ENCODE measurements at places on chromosomes 5 and 9.

GRCh38 chr5:115838885-115839518 is 2.4 kb downstream of the ATG12 start:
- DNase-seq = peak; percentile 7

DNA sequence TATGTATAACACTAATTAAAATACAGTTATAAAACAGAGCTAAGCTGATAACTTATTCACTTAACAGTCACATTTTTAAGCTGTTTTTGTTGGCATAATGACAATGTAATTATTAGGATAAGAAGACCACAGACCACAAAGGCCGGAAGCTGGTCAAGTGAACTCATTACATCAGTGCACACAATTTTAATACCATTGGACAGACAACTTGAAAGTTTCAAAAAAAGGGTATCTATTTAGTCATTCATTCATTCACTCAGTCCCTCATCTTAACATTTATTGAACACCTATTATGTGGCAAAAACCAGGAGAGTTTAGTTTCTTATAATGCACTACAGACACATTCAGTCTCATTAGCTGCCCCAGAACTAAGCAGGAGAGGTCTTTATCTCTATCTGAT is 11.6 kb downstream of the ERP44 start:
- no peak for DNase-seq

DNA sequence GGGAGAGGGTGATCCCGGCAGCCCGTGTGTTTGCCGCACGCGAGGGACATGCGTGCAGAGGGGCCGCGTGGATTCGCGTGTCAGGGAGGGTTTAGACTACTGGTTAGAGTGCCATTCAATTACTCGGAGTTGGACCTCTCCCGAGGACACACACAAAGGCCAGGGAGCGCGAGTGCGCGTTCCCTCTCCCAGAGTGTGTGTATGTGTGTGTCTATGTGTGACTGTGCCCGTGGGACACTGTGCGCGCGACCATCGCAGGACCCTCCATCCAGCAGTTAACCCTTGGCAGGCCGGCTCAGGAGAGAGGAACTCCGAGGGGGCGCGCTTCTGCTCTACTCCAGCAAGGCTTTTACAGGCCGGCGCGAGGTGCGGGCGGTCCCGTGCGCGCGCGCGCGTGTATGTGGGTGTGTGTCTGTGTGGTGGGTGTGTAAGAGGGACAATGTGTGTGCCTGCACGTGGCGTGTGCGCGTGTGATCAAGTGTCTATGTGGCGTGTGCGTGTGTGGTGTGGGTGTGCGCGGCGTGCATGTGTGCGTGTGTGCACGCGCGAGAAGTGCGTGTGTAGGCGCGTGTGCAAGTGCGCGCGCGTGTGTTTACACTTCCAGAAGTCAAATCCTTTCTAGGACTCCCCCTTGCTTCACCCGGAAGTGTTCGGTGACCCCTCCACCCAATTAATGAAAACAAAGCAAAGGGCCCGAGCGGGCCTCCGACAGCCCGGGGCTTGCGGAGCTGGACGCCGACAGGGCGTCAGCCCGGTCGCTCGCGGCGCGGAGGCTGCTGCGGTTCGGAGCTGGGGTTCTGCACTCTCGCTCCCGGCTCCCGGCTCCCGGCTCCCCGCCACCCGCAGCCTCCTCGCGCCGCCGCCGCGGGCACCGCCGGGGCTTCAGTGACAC is 75.3 kb upstream of the TBCA start:
- no peak for DNase-seq

DNA sequence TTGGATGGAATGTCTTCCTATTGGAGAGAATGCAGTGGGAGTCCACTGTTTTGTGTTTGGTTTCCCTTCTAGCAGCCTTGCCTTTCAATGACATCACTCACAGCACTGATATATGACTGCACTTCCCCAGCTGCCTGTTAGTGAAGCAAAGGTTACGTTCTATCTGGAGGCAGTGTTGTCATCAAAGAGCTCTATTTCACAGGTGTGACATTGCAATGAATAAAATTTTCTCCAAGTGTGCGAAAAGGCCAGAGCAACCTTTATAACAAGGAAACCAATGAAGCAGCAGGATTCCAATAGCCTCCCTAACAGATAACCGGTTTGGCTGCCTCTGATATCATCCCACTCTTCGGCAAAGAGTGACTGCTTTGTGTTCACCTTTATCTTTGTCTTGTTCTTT is 523.5 kb upstream of the ZNF608 start:
- no peak for DNase-seq

GRCh38 chr9:35741740-35742139 is 7.3 kb downstream of the GBA2 start:
- no peak for DNase-seq

DNA sequence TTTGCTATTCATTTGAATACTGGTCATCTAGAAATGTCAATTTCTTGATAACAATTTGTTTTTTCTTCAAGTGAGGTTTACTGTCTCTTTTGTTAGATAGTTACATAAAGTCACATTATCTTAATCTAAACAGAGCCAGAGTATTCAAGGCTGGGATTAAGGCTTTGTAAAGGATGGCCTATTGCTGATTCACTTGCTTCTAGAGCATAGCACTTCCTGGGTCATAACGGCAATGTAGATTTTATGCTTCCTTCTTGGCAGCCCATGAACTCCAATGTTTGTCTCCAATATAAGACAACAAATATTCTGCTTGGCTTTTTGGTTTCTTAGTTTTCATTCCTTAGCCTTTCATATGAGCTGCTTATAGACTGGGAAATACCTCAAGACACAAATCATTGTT is 2007.9 kb upstream of the CDH6 start:
- DNase-seq = no peak

GRCh38 chr5:83752700-83753099 is 32.0 kb upstream of the HAPLN1 start:
- DNase-seq = no peak

DNA sequence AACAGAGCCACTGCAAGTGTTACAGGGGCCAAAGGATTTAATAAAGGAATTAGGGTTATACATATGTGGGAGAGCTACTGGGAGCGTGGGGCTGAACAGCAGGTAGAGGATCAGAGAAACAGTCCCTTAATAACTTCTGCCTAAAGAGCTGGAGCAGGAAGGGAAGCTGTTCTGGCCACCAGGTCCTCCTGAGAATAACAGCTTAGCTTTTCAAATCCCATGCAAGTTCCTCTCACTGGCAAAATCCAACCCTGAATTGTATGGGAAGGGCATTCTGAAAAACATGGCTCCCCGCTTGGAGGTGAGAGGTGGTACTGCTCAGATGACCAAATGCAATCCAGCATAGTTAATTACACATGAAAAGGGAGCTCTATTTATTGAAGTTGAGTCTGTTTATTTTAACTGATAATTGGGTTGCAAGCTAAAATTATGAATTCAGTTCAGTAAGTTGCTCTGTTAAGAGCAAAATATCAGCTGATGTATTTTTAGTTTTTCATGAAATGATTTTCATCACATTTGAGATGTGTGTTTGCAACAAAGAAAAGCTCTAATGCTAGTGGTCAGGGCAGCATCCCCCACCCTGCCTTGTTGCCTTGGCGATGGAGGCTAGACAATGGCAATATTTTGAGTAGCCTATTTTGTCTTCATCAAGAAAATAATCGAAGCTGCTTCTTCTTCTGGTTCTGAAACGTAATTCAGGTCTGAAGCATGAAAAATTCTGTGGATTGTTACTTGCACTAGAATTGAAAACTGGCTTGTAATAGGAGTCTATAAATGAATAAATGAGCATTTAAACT is 58.4 kb upstream of the SH3GL2 start:
- DNase-seq = no peak

DNA sequence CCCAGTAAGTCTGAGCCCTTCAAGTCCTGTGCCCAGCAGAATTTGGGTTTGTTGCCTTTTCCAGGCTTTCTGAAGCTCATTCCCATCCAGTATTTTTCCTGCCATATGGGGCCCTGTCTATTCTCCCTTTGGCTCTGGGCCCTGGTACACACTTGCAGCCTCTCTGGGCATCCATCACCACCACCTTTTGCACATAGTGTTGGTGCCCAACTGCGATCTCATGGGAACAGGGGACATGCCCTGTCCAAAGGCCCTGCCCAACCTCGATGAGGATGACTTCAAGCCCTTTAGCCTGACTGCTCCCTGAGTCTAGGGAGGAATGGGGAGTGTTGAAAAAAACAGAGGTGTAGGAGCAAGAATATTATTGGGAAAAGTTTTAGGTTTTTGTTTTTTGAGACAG is 11.5 kb downstream of the RGS3 start:
- no peak for DNase-seq

DNA sequence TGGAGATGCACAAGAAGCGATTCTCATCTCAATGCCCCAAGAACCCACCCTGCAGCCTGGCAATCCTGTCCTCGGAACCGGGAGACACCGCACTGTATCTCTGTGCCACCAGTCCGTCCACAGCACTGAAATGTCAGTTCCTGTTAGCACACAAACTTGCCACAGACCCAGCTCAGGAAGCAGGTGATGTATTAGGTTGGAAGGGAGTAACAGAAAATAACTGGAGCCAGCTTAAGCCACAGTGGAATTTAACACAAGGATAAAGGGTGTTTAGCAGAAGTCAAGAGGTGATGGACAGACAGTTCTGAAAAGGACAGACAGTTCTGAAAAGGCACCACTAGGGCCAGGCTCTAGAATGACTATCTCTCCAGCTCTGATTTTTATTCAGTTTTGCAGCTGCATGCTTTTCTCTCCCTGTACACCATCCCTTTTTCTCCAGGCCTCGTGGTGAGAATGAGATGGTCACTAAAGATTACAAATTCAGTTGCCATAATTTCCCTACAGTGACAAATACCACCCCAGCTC is 114.4 kb downstream of the ANKRD18B start:
- DNase-seq = no peak

- DNase-seq = peak; percentile 14
Observed at GRCh38 chr9:27247756-27248155, 49.2 kb downstream of the EQTN start.

DNA sequence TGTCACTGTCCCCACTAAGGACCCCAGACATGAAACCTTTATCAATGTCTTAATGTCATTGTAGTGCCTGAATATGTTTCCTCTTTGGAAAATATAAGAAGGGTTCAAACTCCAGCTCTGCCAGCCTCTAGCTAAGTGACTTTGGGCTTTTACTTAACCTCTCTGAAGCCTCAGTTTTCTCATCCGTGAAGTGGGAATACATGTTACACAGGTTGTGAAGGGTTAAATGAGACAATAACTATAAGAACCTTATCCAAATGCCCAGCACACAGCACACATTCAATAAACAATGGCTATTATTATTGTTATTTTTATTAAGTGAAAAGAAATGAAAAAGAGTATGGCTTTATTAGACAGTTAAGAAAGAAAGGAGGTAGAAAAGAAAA is 15.7 kb upstream of the IGFBPL1 start:
- no peak for DNase-seq

GRCh38 chr5:73943397-73943796 is 317.4 kb downstream of the ARHGEF28 start:
- no peak for DNase-seq

DNA sequence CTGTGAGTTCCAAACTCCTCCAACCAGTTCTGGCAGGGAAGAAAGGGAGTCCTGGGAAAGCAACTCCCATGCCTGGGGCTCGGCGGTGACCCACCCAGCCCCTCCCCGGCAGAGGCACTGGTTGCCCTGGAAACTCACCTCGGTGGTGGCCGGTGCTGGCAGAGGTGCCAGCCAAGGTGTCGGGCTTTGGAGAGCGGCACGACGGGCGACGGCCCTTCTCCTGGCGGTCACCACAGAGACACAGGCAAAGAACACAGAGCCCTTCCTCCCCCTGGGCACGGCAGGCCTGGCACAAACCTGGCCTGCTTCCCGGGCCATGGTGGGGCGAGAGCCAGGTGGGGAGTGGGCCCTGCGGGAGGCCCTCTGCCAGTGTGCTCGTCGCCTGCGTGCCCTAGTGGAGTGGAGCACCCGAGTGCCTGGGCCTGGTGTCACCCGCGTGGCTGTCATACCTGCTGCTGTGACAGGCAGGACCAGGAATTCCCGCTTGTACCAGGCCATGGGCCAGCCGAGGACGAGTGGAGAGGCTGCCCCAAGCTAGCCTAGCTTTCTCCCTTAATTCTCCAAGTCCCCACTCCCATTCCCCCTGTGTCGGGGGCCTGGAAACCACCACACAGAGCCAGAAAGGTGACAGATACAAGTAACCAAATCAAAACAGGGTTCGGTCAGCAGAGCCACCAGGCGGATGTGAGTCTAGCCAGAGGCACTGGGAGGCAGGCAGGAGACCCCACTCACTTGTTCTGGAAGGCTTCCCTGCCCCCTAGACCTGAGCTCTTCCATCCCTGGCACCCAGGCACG is 8.2 kb upstream of the RALGDS start:
- peak; percentile 20 for DNase-seq

GRCh38 chr5:5332287-5332686 is 90.2 kb upstream of the ICE1 start:
- peak; percentile 53 for DNase-seq

- no peak for DNase-seq
Observed at GRCh38 chr5:172553167-172553566, 87.9 kb upstream of the NEURL1B start.

- no peak for DNase-seq
Observed at GRCh38 chr9:72509635-72510034, 11.8 kb upstream of the TMC1 start.

DNA sequence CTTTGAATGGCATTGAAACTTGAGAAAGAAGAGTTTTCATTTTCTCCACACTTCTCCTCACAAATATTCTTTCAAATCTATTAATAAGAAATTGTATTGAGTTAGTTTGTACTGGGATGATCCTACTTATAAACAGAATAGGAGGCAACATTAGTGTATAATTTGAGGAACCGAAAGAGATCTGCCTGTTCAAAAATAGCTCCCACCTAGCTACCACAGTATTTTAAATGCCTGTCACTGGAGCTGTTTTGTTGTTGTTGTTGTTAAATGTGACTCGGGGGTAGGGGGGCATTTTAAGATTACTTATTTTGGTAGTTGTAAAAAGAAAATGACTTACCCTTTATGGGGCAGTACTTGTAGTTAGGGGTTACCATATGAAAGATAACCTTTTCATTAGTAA is 20.1 kb upstream of the HAPLN1 start:
- no peak for DNase-seq

- DNase-seq = no peak
Observed at GRCh38 chr5:112878760-112879159, 17.7 kb downstream of the SRP19 start.

DNA sequence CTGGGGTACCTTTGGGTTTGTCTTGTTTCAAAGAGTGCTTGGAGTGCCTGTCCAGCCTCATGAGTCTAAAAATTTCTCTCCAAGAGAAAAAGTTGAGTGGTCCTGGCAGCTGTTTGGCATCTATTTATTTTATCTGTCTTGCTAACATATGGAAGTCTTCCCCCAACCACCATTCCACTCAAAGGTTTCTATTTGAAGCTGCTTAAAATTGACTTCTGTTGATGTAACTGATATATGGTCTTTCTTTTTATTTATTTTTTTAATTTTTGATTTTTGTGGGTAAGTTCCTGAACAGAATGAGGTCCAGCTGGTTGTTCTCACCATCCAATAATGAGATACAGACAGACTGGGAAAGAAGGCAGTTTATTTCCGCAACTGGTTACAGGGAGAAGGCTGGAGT is 178.7 kb upstream of the SGCD start:
- DNase-seq = no peak
